ENCODE measurements at places on chromosomes 13 and 19.

GRCh38 chr13:112818698-112819045, 128.8 kb downstream of the ATP11A start:
- no peak for DNase-seq

DNA sequence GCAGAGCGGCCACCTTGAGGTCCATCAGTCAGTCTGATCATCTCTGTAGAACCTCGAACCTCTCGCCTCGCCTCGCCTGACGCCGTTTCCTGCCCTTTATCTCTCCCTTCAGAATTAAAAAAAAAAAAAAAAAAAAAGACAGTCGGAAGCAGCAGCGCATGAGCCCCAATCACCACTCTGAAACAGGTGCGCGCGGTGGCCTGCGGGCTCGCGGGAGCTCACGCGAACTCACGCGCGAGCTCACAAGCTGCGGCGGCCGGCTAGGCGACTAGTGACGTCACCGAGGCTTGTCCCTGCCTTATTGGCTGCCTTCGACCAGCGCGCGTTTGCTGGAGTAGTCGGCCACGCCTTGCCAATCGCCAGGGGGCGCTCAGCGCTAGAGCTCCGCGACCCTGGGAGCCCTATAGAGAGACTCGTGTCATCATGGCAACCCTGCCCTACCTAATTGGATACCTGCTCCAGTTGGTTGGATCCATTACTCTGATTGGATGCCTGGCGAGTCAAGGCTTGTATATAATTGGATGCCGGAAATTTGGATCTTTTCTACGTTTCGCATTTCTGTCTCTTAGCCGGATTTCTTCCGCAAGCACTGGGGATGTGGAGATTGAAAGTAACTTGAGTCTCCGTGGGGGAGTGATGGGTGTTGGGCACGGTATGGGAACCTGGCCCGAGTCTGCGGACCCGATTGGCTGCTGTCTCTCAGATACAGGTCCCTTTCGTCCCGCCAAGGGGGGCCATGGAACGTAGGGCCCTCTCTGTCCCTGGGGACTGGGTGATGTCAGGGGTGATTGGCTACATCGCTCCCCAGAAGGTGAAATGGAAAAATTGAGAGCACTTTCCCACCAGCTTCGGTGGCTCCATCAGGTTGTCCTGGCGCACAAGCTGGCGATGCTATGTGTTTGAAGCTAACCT, 31.6 kb downstream of the SYT3 start:
- DNase-seq: peak; percentile 20

DNA sequence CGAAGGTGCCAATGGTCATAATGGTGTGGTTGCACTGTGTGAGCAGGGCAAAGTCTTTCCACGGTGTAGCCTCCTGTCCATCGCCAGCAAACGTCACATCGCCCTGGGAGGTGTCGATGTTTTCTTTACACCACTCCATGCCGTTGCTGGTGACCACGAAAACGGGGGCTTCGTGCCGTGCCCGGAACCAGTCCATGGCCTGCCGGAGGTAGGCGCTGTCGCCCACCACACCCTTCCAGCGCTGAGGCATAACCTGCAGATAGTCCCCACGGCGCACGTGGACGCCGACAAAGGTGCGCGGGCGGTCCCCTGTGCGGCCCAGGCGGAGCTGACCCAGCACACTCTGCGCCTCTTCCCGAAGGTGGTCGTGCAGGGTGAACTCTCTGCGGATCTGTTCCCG, 2.1 kb downstream of the FUT1 start:
- DNase-seq: no peak

GRCh38 chr13:49690133-49690994, 922 bp downstream of the EBPL start:
- no peak for DNase-seq

DNA sequence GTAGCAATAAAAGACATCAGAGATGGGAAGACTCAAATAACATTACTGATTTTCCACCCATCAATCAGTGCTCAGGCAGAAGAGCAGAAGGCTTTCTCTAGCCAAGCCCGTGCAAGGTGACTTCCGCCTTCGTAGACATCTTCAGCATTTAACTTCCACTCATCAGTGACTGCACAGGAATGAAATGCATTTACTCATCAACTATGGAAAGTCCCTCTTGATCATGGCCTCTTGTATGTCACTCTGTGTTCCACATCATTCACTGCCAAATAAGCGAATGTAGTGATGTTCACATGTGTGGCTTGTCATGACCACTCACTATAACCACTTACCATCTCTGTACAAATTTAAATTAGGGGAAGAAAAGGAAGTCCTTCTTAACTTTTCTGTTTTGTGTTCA, 49.4 kb downstream of the SACS start:
- peak; percentile 85 for DNase-seq

DNA sequence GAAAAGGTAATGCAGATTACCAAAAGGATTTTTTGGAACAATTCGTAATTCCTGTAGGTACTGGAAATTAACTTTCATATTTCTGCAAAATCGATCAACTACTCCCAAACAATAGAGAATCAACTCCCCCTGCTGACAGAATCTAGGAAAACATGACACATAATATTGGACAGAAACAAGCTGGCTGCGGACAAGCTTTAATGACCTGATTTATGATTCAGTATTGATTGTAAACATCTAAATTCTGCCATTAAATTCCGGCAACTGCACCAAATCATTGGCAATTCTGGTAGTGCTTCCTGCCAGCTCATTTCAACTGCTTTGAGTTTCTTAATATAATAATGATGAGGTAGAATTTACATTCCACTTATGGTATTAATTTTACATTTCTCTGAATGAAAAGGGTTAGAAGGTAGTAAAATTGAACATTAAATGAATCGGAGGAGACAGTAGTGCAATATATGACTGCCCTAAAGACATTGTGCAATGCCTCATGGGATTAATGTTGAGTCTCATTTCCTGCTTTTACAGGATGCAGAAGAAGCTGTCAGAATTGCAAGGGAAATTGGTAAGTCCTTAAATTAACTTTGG, 146.5 kb downstream of the PCCA start:
- DNase-seq: peak; percentile 10

- DNase-seq: no peak
Measured at GRCh38 chr13:65488606-65489005, 1741.5 kb downstream of the PCDH9 start.

GRCh38 chr13:30805132-30805537, 69.8 kb downstream of the ALOX5AP start:
- DNase-seq: no peak

GRCh38 chr13:82898586-82898985, 983.7 kb downstream of the SLITRK1 start:
- DNase-seq: no peak

DNA sequence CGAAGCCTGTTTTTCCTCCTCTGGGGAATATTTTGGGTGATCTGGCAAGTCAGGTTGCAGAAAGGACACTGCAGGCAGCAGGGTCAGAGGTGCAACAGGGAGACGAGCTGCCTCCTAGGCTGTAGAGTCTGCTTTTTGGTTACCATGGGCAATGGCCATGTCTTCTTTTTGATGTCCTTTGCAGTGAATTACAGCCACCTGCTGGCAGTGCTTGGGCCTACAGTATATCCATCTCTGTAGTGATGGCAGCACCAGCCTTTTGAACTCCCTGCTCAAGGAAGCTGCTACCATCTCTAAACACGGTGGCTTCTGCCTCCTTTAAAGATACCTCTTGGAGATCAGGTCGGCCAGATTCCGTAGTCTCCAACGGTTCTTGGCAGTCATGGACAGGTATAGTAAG, 73.9 kb downstream of the WTIP start:
- DNase-seq: no peak

Measured in epithelial cell of proximal tubule (primary cell).